ENCODE measurements at places on chromosomes 6 and 20. TPM values are rescaled to one million over a fixed set of nuclear protein-coding genes. Genes with fewer than 3 reads are reported as not detected.

BHLHE23 gene
- total RNA-seq, result not detected

- DNase-seq, result no peak
Observed at GRCh38 chr6:55543633-55544309, 35.2 kb downstream of the HMGCLL1 start.

KCNG1 gene
- 22.4 TPM for total RNA-seq

DNA sequence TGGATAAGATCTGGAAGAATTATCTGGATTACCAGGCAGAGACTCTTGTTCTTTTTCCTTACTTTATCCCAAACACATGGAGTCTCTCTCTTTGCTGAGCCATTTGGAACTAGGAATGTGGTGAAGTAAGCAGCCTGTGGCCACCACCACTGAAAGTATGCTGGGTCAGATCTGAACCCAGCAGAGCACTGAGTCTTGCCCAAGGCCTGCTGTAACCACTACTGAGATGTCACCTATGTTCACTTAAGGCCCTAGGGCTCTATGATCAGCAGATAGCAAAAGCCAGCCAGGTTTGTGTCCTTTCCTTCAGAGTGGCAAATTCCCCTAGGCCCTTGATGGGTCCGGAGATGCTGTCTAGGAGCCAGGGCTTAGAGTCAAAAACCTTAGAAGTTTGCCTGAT, 103.3 kb upstream of the PLN start:
- DNase-seq, result no peak

TRDN gene
- 0.44 TPM for total RNA-seq

DNA sequence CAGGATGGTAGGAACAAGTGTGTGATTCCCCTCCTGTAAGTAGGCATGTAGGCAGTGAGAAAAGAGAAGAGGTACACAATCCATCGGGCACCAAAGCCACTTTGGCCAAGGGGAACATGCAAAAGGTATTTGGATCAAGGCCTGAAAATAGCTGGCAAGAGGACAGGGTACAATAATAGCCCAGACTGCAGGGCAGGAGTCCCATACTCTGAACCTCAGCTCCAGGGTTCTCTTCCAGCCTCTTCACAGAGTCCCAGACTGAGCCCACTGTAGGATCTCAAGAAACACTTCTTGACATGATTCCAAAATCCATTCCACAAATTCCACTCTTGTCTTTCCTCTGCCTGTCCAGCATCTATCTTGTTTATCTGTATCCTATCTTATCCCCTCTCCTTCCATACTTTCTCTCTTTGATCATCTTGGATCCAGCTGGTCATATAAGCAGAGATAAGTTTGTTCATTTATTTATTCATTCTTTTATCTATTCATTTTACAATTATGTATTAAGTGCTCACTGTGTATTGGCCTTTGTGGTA, 19.7 kb downstream of the ACSS2 start:
- DNase-seq, result no peak

DNA sequence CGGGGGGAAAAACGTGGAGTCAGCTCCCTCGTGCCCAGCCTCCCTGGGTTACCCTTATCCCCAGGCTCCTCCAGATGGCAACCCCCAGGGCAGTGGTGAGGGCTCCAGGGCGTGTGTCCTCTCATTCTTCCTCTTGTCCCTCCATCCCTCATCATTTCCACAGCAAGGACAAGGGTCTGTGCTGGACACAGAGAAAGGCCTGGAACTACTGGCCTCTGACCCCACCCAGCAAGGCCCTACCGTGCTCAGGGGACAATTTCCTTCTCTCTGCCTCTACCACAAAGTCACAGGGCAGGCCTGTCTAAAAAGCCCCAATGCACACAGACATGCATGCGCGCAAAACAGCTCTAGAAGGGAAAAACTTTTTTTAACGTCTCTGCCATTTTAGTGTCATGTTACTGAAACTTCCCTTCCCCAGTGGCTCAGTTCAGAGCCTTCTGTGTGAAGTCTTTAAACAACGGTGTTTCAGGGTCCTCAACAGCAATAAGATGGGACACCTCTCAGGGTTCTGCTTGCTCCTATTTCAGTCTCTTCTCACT, 1.1 kb upstream of the SLC35B2 start:
- DNase-seq, result no peak

PLA2G7 gene
- total RNA-seq, result 4.6 TPM

DNA sequence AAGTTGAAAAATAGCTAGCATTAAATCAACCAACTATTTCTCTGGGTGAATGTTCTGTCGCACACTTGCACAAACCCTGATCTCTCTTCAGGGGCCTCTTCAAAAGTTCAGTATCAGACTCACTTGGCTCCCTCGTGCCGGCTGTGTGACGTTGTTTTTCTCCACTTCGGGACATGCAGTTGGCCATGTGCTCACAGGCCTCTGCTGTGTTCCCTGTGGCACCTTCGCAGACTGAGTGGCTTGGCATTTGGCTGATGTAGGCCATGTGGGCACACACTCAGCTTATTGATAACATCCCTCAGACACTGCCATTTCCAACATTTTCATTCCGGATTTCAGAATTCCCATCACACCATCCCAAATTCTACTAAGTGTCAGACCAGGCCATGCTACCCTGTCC, 49.3 kb downstream of the PACRG start:
- DNase-seq, result no peak

GRCh38 chr6:54059683-54060082, 51.6 kb upstream of the MLIP start:
- DNase-seq, result no peak

AVP gene
- total RNA-seq, result not detected

GRCh38 chr6:147467428-147467827, 41.1 kb upstream of the SAMD5 start:
- DNase-seq, result no peak

SLC52A3 gene
- total RNA-seq, result 19.1 TPM

DNA sequence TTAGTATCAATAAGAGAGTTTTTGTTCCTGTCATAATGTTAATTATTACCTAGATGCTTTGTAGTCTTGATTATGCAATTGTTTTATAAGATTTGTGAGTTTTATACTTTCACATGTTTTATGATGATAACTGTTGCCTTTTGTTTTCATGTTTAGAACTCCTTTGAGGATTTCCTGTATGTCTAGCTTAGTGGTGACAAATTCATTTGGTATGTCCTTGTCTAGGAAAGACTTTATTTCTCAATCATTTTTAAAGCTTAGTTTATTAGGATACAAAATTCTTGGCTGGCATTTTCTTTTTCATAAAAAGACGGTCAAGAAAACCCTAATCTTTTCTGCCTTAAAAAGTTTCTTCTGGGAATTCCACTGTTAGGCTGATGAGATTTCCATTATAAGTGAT, 849.9 kb upstream of the EYS start:
- no peak for DNase-seq

GRCh38 chr6:159633196-159633595, 59.8 kb downstream of the SOD2 start:
- no peak for DNase-seq

GRCh38 chr6:123420512-123420911, 216.2 kb downstream of the TRDN start:
- DNase-seq, result no peak

FAM217A gene
- not detected for total RNA-seq

DNA sequence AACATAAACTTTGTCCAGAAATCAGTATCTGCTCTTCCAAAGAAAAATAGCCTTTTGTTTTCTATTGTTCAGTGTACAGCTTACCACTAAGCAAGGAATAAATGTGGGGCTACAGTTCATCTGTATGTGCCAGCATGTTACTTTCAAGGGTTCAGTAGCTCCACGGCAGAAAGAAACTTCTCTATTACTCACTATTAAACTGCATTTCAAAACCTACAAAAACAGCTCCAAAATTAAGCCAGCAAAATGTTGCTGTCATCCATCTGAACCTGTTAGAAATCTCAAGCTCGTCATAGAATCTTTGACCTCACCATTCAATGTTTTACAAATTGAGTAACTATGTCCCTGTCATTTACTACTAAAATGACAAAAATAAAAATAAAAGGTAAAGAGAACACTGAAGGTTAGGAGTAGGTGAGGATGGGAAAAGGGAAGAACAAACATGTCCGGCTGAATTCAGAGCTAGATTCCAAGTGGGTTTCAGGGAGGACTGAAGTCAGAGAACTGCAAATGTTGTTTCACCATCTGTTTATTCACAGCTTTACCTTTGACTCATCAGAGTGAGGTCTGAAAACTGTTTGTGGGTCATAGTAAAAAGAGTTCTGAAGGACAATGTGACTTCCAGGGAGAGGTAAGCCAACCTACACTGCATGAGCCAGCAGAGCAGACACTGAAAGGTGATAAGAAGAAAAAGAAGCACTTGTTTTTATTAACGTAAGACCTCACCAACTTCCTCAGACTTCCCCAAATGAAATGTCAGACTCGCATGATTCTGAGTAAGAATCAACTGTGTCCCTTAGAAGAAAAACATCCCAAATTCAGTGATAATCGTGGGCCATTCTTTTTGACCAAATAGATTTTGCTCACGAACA, 62.0 kb downstream of the ATXN1 start:
- DNase-seq, result no peak

DNA sequence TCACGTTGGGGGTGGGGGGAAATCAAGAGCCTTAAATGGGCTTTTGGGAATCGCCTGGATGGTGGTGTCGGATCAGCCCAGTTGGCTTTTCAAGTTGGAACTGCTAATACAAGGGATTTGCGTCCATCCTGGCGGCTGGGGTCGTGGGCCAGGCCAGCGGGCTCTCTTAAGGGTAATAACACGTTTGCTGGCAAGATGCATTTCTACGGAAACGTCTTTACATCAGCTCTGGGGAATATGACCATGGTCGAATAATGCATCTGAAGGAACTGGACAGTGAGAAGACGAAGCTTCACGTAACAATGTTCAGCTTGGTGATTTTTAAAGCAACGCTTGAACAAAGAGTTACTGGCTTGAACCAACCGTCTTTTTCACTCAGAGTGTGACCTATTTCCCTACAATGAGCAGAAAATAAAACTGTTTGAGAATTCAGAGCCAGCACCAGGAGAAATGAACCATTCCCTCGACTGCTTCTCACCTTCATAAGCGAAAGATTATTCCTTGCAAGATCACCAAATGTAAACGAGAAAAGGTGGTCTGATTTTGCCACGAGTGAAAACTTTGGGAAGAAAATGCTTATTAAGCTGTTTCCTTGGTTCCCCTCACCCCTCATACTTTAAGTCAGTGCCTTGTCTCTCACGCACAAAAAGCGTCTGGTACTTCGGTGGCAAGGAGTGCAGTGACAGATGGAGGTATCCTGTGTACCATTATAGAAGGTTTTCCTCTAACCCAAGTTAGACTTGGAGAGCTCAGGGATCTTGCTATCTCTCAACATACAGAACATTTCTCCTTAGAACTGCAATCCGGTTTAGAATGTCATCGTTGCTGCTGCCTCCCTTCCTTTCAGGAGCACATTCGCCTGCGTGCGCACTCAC, 1.4 kb upstream of the MARCKS start:
- no peak for DNase-seq

- no peak for DNase-seq
Observed at GRCh38 chr20:62321521-62321948, 18.7 kb downstream of the ADRM1 start.

Data from ureter (tissue), 1 donor.